ENCODE measurements at places on chromosomes 12 and 14.

GRCh38 chr14:72045271-72045670, 113.0 kb downstream of the RGS6 start:
- no peak for DNase-seq

DNA sequence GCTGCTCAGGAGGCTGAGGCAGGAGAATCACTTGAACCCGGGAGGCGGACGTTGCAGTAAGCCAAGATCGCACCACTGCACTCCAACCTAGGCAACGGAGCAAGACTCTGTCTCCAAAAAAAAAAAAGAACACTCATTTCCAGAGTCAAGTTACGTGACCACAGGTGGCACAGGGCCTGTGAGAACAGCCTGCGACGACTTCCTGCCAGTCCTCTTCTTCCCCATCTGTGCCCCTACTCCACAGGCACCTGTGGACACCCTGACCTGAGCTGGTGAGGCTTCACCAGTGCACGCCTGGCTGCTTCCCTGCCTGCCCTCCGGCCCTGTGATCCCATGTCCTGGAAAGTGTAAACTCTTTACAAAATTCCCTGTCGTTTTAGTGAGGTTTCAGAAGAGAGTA, 77.7 kb downstream of the PPP2R5C start:
- no peak for DNase-seq

DNA sequence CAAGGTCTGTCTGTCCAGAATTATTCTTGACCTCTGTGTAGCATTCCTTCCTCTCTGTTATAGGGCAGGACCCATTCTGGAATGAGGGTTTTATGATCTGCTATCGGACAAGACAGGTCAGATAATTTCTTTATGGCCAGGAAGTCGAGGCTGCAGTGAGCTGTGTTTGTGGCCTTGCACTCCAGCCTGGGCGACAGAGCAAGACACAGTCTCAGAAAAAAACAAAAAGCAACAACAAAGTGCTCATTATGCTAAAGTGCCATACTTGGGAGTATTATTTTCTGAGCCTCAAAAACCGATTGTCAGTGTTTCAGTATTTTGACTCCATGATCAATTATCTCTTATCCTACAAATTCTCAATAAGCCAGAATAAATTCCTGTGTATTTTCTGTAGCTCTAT, 4.1 kb downstream of the CIPC start:
- no peak for DNase-seq

- DNase-seq, result no peak
These were observed 8.0 kb upstream of the DYNC1H1 start for GRCh38 chr14:101956179-101956885.

- no peak for DNase-seq
These were observed 95.9 kb upstream of the CDKN3 start for GRCh38 chr14:54300881-54301280.

- DNase-seq, result no peak
These were observed 77.5 kb upstream of the KRAS start for GRCh38 chr12:25328072-25328712.

- no peak for DNase-seq
These were observed 35.2 kb upstream of the MEG3 start for GRCh38 chr14:100790502-100791347.

GRCh38 chr12:131030472-131031328, 77.0 kb downstream of the ADGRD1 start:
- DNase-seq, result no peak

- no peak for DNase-seq
These were observed 86.5 kb upstream of the DIO3 start for GRCh38 chr14:101474563-101475455.

GRCh38 chr14:55553791-55554190, 26.2 kb upstream of the KTN1 start:
- no peak for DNase-seq

DNA sequence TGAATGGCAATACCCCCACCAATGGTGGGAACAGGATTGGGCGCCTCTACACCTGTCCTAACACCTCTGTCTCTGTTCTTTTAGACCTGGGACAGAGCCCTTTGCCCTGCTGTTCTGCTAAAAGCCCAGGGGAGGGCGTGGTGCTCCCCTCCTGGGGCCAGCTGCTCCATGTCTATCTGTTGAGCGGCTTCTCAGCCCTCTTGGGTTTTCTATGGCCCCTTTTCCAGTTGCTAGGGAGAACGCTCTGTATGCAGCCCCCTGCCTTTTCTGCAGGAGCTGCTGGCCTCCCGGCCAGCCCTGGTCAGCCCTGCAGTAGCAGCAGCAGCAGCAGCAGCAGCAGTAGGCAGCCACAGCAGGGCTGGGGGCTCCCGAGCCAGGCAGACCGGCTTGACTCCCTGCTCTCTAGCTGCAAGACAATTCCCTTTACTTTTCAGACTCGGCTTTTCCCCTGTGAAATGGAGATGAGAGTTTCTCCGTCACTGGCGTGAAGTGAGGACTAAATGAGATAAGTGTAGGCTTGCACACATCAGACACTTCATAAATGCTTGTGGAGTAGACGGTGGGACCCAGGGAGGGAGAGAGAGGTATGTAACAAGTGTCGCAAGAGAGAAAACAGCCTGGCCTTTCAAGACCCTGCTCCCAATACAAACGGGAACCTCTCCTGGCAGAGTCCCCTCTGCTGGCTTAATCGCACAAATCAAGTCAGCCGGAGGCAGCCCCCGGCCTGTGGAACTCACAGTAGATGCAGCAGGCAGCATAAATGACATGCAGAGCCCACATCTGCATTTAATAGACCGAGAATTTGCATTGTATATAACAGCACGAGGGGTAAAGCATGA, 1.0 kb downstream of the RTL1 start:
- DNase-seq, result no peak

DNA sequence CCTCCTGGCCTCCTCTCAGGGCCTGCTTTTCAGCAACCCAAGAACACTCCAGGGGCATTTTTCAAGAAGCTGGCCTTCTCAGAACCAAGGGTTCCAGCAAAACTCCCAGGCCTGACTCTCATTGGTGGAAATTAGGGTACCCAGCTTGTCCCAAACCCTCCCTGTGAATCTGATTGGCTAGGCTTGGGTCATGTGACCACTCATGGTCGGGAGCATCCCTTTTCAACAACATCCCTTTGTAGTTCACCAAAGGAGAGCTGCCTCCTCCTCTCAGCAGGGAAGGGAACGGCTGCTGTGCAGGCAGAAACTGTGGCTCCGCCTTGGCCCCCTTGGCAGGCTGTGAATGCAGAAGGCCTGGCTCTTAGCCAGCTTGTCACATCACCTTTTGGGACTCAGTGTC, 94.5 kb downstream of the AACS start:
- DNase-seq, result no peak

DNA sequence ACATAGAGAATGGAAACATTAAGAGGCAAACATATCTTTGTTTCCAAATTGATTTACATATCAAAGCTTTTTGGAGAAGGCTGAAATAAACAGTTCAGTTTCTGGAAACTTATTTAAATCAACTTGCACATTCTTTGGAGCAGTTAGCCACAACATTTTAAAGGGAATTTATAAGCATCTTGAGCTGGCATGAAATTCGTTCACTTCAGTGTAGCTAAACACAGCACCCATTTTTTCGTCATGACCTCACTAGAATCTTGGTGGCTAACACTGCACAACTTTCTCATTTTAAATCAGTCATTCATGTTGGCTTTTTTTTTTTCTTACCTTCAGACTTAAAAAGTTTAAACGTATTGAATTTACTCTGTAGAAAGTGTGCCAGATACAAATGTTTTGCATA, 1139.9 kb upstream of the FLRT2 start:
- no peak for DNase-seq

- DNase-seq, result no peak
These were observed 116.4 kb downstream of the EPS8 start for GRCh38 chr12:15672671-15673270.

GRCh38 chr12:60693019-60693626, 1097.3 kb downstream of the SLC16A7 start:
- no peak for DNase-seq

DNA sequence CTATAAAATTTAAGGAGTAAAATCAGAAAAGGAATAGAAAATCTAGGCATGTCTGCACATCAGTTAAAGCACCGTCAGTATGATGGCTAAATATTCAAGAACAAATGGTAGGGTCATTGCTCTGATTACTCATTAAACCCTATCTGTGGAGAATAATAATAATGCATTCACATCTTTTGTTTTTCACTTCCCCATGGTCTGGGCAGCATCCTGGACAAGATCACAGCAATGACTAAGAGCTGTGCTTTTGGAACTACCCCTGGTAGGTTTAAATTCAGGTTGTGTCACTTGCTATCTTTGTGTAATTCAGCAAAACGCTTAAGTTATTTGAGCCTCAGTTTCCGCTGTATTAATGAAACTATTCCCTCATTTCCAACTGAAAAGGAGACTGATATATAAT, 33.1 kb downstream of the C12orf42 start:
- no peak for DNase-seq

DNA sequence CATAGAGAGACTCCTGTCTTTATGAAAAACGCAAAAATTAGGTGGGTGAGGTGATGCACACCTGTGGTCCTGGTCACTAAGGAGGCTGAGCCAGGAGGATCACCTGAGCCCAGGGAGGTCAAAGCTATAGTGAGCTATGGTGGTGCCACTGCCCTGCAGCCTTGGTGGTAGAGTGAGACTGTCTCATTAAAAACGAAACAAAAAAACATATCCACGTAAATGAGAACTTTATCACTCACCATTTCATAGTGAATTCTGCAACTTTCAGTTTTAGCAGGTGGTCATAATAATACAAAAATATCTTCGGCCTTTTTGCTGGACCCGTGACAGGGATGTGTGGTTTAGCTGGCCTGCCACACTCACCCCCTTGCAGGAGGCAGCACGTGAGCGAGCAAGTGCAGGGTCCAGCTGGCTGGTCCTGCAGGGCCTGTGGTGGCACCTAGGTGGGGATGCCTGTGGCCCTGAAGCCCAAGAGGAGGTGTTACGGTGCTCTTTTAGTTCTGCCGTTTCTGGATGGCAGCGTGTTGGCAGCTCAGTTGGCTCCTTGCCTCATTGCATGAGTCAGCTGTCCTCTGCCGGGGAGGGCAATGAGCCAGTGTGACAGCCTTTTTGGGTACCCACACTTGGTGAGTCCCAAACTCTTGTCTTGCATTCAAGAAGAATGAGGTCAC, 1330.7 kb upstream of the TMEM132C start:
- no peak for DNase-seq

- no peak for DNase-seq
These were observed 1.1 kb downstream of the SCAF11 start for GRCh38 chr12:45989287-45989686.
